ENCODE measurements at places on chromosomes 1 and 21. TPM values are rescaled to one million over a fixed set of nuclear protein-coding genes. Genes with fewer than 3 reads are reported as not detected.

Gene KAZN
- total RNA-seq: 33.5 TPM

Gene KRTAP13-2
- not detected for total RNA-seq

Gene SLC44A5
- 0.55 TPM for total RNA-seq

Gene NTNG1
- 12.6 TPM for total RNA-seq

Gene SKI
- total RNA-seq: 89.6 TPM

Gene LAPTM5
- total RNA-seq: 424 TPM

Gene OR2L5
- total RNA-seq: not detected

Gene ATP6V1G3
- not detected for total RNA-seq

Gene CCDC27
- total RNA-seq: not detected

Gene ARMH1
- 5.9 TPM for total RNA-seq

Gene PI4KB
- total RNA-seq: 65.0 TPM

Gene TFB2M
- 9.4 TPM for total RNA-seq

Gene LAMC1
- 120 TPM for total RNA-seq
